Body of pancreas (tissue), 4 donors: ENCODE measurements at places on chromosomes 11 and 22. TPM values are rescaled to one million over a fixed set of nuclear protein-coding genes. Genes with fewer than 3 reads are reported as not detected.
A peak's percentile ranks its signal among the peaks of the same experiment; 100 is the strongest.

GRCh38 chr11:119999220-119999619 is 138.7 kb downstream of the TRIM29 start:
- no peak for DNase-seq

GRCh38 chr22:34064696-34065095 is 144.4 kb upstream of the LARGE1 start:
- no peak for DNase-seq

DNA sequence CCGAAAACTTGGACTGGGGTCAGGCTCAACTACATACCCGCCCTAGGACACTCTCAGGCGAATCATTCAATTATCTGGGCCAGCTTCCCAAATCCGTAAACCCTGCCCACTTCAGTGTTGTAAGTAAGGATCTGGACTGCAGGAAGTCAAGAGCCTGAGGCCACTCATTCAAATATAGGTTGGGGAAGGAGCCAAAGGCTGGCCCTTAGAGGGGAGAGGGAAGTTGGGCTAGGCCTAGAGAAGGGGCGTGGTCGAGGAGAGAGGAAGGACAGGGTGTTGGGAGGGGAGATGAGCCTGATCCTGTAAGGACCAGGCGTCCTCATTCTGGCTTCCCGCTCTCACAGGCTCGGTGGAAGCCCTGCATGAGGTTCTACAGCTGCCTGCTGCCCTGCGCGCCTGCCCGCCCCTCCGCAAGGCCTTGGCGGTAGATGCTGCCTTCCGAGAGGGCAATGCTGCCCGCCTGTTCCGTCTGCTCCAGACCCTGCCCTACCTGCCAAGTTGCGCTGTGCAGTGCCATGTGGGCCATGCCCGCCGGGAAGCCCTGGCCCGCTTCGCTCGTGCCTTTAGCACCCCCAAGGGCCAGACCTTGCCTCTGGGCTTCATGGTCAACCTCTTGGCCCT is 3.0 kb downstream of the SAC3D1 start:
- DNase-seq = no peak

DNA sequence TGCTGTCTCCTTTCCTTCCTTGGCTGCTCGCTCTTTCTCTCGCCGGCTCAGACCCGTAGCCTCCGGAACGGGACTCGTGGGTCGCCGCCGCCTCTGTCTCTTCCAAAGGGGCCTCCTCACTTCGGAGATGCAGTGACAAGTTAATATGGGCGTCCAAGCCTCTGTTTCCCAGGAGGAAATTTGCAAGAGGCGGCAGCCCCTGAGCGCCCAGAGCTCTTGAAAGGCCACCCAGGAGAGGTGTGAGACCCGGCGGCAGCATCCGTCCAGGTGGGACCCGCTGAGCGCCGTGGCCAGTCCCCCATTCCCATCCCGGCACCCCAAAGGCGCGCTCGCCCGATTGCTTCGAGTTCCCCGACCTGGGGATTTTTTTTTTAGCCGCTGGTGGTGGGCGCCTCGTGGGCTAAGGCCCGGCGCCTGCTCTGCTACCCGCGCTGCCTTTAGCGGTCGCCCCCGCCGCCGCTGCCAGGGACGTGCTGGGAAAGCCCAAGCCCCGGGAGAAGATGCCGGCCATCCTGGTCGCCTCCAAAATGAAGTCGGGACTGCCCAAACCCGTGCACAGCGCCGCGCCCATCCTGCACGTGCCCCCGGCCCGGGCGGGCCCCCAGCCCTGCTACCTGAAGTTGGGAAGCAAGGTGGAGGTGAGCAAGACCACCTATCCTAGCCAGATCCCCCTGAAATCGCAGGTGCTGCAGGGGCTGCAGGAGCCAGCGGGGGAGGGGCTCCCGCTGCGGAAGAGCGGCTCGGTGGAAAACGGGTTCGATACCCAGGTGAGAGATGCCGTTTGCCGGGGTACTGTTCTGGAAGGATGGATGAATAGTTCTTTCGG is 772 bp downstream of the NAV2 start:
- DNase-seq = no peak

DNA sequence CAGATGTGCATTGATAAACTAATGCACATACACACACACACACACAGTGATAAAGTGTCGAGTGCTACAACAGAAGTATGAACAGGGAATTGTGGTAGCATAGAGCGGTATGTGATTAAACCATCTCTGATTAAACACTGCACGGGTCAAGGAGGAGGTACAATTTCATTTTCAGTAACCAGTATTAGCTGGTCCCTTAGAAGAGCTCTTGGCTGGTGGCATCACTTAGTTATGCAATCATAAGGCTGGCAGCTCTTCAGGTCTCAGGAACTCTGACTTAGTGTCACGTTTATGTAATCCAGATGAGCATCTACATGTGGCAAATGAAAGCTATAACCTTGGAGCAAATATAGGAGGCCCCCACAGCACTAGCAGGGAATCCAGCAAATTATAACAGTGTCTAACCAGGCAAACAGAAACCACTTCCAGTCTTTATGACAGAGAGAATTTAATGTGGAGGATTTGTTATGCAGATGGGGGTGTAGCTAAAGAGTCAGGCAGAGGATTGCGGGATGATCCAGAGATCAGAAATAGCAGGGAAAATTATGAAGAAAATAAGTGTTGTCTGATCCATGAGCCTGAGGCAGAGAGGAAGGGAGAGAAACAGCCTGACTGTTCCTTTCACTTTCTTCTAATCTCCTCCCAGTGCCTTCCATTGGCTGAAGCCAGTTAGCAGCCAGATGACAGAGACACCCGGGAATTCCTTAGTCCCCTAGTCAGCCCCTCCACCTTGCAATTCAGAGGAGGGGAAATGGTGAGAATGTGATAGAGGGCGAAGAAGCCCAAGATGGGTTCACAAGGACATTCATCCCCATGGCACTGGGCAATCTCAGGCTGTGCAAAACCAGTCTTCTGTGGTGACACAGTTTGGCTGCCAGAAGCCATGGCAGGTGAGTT is 533.1 kb upstream of the TENM4 start:
- DNase-seq = peak; percentile 5

DNA sequence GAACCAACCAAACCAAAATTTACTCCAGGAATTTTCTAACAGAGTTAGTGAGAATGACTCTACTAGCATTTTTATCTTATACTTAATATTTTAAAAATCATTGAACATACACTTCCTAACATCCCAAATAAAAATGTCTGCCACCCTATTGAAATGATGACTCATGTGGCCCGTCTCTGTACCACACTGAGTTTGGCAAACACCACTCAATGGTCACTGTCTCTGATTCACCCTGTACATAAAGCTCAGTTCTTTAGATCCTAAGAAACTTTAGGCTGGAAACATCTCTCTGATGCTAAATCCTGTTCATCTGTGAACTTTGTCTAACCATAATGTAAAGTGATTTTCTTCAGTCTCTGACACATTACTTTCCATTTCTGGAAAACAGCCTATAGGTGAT is 182.0 kb downstream of the CWF19L2 start:
- DNase-seq = no peak

DNA sequence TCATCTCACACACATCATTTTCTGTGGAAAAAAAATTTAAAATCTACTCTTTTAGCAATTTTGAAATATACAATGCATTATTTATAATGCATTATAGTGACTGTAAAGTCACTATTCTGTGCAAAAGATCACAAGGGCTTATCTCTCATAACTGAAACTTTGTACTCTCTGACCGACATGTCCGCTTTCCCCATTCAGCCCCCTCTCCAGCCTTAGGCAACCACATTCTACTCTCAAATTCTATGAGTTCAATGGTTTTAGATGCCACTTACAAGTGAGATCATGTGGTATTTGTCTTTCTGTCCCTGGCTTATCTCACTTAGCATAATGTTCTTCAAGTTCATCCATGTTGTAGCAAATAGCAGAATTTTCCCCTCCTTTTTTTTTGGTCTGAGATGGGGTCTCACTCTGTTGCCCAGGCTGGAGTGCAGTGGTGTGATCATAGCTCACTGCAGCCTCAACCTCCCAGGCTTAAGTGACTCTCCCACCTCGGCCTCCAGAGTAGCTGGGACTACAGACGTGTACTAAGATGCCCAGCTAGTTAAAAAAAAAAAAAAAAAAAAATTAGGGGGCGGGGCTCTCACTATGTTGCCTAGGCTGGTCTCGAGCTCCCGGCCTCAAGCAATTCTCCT is 44.5 kb downstream of the SYN3 start:
- DNase-seq = no peak

DNA sequence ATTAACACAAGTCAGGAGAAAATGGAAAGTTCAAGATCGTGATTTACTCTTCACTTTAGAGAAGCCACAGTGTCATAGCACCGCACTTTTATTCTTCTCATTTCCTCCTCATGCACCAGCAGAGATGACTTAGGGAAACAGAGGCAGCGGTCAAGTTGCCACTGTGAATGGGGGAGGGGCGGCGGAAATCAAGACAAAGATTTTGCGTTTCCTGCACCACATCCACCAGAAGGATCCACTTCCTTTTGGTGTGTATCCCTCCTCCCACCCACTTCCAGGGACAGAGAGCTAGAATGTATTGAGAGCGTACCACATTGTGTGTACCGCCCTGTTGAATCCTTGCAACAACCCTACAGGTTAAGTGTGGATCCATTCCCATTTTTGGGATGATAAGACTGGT is 21.8 kb downstream of the TSPAN18 start:
- no peak for DNase-seq

DNA sequence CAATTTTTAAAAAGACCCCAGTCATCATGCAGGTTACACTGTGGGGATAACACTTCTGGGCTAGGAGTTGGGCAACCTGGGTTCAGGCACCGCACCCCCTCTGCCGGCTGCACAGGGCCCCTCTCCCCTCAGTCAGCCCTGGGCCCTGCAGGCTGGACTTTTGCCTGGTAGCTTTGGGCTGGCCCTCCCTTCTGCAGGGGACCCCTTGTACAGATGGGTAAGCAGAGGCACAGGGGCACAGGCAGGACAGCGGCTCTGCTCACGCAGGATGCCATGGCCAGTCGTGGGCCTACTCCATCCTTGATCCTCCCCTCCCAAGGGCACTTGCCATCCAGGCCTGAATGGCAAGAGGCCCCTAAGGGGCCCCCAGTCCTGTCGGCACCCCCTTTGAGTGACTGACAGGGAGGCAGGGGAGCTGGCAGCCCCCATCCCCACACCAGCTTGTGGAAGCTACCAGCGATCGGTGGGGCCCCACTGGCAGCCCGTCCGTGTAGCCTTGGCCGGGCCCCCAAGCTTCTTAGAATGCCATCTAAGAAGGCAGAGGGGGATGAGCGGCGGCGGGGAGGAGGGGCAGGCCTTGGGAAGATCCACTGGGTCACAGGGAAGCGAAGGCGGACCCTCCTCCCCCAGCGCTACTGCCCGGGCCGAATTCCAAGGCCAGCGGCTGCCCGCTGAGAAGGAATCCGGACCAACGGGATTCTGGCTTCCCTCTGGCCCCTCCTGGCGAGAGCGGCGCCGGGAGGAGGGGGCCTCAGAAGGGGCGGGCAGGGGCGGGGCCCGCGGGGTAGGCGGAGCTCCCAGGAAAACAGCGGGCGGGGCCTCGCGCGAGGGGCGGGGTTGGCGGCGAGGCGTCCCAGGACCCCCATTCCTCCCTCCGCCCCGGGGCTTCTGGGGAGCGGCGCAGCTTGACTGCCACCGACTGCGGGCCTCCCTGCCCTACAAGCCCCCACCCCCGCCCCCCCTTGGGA is 6.8 kb upstream of the CHKA start:
- peak; percentile 92 for DNase-seq

DNA sequence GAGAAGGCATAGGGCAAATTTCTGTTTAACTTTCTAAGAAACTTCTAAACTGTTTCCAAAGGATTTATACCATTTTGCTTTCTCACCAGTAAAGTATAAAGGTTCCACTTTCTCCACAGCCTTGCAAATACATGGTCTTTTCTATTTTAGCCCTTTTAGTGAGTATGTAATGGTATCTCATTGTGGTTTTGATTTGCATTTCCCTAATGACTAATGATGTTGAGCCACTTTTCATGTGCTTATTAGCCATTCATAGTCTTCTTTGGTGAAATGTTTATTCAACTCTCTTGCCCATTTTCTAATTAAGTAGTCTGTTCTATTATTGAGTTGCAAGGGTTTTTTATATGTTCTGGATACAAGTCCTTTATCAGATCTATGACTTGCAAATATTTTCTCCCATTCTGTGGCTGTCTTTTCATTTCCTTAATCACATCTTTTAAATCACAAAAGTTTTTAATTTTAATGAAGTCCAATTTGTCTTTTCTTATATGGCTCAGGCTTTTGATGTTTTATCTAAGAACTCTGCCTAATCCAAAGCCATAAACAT is 83.8 kb upstream of the KCNQ1OT1 start:
- DNase-seq = no peak

DNA sequence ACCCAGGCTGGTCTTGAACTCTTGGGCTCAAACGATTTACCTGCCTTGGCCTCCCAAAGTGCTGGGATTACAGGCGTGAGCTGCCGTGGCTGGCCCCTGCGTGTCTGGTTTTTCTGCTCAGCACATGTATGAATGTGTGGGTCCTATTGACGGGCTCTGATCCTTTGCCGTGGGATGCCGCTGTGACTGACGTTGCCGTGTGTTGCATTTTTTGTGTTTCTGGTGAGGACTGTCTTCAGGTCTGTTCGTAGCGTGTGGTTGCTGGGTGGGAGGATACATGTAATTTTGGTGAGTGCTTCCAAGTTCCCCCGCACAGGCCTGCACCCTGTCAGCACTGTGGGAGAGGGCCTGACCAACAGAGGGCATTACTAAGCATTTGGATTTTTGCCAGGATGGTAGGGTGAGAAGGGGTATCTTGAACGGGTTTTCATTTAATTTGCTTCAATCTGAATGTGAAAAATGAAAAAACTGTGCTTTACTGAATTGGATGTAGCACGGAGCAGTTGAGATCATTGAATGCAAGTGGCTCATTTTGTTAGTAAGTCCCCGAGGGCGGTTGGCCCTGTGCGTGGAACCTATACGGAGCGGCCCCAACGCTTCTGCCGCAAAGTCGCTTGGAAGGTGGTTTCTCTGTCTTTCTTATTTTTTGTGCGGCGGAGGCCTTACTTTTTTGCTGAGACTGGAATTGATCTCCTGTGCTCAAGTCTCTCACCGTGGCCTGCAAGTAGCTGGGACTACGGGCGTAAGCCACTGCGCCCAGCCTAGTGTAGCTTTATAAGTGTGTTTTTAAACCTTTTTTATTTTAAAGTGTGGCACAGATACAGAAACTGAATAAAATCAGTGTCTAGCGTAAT is 8.2 kb downstream of the ZBED4 start:
- DNase-seq = no peak

DNA sequence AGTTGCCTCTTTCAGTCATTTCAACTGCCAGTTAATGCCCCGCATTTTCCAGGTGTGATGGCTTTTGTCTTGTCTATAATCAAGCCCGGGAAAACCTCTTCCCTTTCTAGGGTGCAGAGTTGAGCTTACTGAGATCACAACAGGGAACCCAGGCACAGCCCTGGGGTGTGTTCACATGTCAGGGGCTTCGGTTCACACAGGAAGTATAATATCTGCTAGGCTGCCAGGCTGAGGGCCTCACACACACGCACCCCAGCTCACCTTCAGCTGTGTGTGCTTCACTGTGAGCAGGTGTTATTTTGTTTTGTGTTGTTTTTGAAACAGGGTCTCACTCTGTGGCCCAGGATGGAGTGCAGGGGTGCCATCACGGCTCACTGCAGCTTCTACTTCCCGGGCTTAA is 9.7 kb upstream of the SOX10 start:
- no peak for DNase-seq

GRCh38 chr11:18958221-18958910 is 19.2 kb upstream of the MRGPRX1 start:
- no peak for DNase-seq

Gene TRIM29
- 6.3 TPM for total RNA-seq

Gene SERPING1
- 216 TPM for total RNA-seq

Gene INPP5J
- 17.8 TPM for total RNA-seq

Gene SCN4B
- total RNA-seq = 1.6 TPM
